ENCODE measurements at places on chromosomes 6 and 20.

GRCh38 chr20:17418737-17419136 lies 112.4 kb downstream of the BFSP1 start:
- DNase-seq = no peak

DNA sequence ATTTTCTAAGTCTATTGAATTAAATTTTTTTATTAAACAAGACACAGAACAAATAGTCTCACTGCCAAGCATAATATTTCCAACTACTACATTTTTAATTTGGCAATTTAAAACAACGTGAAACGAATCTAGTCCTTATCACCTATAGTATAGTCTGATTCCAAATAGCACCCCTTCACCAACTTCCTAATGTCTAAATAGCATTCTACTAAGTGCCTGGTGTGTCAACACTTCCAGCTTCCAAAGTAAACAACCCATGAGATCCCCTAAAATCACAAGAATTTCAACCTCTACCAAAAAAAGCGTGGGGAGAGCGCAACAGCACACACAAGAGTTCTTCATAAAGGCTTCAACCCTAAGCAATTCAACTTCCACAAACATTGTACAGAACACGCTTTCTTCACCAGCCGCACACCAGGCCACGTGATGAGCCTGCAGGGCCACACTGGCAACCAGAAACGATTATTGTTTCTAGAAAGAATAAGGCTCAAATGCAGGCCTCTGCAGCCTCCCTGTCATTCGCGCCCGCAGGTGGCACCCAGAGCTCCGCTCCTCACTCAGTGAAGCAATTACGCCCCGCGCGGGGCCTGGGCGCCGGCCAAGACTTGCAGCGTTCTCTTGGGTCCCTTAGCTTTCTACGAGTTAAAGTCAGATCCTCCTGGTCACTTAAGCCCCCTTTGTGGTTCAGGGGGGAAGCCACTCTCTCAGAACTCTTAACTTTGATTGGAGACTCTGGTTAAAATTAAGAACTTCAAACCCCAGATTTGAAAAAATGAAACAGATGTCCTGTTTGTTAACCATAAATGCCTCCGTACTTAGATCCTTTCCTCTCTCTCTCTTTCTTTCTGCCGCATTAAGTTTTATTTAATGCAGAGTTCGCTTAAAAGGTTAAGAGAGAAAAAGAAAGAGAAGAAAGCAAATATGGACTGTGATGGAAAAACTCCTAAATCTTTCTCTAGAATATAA lies 18.3 kb downstream of the SIM1 start:
- peak; percentile 25 for DNase-seq

GRCh38 chr6:36627801-36628246 lies 33.7 kb downstream of the SRSF3 start:
- peak; percentile 28 for DNase-seq

DNA sequence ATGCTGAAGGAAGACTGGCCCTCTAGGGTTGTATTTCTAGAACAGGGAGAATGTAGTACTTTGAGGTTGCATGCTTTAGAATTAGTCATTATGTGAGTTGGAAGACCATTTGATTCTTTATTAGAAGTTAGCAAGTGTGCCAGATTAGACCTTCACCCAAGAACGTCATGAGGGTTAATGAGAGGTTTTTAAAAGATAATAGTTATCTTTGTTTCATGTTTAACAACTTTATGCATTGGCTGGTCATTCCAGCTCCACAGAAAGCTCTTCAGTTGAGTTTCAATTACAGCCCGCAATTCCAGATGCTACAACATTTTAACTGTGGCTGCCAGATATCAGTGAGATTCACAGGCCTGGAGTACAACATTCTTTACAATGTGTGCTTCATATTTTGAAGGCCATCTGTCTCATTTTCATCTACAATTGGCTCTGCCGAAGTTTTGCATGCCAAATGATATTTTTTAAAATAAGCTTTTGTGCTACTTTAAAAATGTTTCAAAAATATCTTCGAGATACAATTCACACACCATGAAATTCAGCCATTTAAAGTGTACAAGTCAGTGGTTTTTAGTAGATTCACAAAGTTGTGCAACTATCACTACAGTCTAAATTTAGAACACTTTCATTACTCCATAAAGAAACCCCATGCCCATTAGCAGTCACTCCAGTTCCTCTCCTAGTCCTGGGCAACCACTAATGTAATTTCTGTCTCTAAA lies 61.1 kb upstream of the FBXO30 start:
- no peak for DNase-seq

DNA sequence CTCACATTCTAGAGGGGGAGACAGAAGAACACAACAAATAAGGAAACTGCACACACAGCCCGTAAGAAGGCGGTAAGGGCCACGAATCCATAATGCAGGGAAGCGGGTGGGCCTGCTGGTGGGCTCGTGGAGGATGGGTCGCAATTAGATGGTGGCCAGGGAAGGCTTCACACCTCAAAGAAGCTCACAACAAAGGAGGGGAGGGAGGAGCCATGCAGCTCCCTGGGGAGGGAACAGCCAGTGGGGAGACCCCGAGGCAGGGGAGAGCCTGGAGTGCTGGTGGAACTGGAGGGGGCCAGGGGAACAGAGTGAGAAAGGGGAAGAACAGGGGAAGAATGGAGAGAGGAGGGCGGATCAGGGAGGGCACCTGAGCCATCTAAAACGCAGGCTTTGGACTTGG lies 13.4 kb downstream of the SRC start:
- DNase-seq = no peak

Measured in fibroblast of skin of right biceps (primary cell).